ENCODE measurements at places on chromosomes 11 and 22.

DNA sequence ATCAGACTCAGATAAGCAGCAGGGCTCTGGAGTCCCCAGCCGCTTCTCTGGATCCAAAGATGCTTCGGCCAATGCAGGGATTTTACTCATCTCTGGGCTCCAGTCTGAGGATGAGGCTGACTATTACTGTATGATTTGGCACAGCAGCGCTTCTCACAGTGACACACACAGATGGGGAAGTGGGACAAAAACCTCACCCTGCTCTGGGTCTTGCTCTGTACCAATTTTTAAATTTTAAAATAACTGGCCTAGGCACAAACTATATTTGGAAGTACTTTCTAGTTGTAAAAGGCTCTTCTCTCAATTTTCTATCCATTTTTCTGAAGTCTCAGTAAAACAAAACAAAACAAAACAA lies 131.7 kb downstream of the VPREB1 start:
- DNase-seq = no peak

DNA sequence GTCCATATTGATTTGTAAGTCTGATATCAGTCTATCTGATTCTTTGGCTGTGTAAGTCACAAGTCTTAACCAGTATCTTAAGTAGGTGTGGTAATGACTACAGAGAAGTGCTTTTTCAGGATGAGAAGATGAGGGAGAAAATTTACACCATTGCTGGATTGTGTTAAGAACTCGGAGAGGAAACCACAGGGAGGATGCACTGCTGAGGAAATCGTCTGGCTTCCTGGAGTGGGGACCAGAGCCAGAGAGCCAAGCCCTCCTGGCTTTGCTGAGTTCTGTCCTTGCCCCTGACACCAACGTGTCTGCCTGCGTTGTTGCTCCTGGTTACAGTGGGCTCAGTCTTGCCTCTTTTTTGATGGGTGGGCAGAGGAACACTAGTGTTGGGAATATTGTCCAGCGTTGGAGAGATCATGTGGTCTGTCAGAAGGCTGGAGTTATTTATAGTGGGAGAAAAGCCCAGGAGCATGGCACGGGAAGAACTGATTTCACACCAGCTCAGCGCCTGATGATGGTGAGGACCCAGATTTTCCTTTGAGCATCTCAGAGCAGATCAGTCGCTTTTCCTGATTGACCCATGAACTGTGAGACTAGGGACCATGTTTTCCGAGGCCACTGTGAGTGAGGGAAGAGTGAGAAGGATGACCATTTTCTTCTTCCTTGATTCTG lies 29.6 kb downstream of the MARK2 start:
- DNase-seq = no peak

DNA sequence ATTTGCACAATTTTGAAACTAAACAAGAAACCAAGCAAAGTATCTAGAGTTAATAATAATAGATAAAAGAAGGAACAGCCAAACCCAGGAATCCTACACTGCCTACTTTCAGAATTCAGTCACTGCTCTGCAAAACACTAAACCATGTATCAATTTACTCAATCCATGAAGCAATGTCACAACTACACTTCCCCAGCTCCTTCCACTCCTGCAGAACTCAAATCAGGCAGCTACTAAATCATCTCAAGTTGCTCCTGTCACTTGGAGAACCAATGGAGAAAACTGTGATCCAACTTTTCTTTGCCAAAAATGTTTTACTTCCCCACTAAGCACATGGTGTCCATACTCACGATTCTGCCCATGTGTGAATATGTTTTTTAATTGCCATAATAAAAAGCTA lies 24.9 kb upstream of the C11orf58 start:
- no peak for DNase-seq

DNA sequence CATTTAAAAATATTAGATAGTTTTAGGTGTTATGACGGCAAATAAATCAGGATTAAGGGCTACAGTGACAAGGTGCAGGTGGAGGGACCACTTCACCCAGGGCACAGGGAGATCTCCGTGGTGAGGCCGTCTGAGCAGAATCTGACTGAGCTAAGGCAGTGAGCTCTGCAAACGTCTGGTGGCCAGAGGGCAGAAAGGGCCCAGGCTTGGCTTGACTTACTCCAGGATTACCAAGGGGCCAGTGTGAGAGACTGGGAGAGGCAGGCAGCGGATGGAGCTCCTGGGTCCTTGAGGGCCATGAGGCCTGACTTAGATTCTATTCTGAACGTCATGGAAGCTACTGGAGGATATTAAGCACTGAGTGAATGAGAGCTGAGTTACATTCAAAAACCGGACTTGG lies 125.9 kb upstream of the B3GAT1 start:
- DNase-seq = no peak

DNA sequence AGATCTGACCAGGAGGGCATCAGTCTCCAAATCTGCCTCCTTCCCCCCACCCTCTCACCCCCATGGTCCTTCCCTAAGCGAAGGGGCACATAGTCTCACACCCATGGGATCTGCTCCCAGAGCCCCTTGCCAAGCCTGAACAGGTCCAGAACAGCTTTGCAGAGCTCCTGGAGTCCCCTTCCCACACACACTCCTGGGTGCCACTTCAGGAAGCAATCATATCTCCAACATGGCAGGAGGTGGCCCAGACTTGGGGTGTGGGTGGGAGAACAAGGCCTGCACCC lies 63.0 kb downstream of the MICAL3 start:
- no peak for DNase-seq

GRCh38 chr11:7549681-7550080 lies 35.9 kb downstream of the PPFIBP2 start:
- no peak for DNase-seq

DNA sequence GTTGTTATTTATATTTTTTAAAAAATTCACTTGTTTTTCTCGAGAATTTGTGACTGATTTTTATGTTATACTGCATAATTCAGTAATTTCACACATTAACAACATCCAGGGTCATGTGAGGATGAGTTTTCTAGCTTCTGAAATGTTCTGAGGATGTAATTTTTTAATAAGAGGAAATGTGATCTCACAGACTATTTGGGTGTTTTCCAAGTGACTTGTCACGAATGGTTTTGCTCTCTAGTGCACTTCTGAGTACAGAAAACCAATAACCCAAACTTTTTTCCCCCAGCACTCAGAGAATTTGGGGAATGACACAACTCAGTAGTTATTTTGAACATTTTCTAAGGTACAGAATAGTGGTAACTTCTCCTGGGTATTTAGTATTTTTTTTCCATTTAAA lies 821.1 kb upstream of the ARHGAP42 start:
- DNase-seq = no peak

DNA sequence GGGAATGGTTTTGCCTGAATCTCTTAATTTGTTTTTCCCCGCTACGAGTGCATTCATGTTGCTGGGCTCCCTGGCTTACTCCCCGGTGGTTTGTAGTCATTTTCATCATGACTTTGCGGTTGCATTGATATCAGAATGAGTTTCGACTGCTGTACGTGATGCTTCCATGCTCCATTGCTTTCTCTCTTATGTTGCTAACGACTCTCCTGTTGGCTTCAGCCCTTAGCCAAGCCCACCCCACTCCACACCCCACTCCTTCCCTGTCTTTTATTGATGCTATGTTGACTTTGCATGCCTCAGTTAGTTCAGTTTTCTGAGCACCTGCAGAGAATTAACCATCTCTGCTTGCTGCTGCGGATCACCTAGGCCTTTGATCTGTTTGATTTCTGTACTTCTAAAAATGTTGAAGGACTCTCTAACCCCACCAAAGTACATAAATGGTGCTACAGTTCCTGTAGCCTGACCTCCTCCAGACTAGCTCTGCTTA lies 65.3 kb downstream of the ARFGAP2 start:
- no peak for DNase-seq

DNA sequence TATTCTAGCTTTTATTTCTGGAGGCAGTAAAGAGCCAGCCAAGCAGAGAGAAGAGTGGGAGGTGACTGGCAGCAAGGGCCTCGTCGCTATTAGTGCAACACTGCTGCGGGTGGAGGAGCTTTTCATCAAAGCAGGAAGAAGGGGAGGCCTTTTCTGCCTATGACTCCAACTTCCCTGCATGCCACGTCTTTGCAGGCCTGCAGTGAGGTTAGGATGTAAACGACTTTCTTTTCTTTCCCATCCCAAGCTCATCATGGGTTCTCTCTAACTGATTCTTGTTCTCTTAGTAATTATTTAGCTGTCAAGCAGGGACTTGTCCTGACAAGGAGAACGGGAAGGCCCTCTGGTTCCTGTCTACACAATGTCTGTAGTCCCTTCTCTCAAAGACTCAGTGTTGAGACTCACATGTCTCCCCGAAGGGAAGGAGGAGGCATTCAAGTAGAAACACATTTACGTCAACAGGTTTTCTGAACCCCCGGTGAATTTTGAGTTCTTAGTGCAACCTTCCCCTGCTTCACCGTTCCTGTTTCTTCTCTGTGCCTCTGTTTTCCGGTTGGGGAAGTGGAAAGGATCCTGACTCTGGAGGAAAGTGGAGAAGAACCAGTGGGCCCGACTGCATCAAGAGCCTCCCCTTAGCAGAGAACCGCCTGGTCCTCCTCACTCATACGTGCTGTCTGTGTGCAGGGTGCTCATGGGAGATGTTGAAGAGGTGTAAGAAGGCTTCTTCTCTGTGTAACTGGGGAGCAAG lies 56.9 kb downstream of the PACS1 start:
- peak; percentile 61 for DNase-seq

GRCh38 chr11:44316659-44317240 lies 6.8 kb upstream of the ALX4 start:
- no peak for DNase-seq

DNA sequence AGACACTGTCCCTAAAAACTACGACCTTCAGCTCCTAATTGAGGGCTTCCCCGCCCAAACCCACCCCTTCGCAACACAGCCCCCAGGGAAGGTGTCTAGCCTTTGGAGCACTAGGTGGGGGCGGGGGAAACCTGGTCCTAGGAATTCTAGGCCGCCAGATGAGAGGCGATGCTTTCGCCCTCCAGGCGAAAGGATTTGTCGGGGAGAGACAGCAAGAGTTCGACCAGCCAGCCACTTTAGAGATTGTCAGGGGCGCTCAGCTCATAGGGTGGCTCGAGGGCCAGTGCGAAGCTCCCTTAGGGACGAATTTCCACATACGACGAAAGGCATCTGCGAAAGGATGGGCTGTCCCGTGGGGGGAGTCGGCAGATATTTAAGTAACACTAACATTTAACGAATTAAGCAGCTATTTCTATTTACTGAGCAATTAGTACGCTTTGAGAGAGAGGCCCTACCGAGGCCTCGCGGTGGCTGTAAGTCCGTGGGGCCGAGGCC lies 5.3 kb downstream of the CD248 start:
- no peak for DNase-seq

- DNase-seq = peak; percentile 68
These were observed 8.6 kb upstream of the GTSE1 start for GRCh38 chr22:46287873-46288751.

DNA sequence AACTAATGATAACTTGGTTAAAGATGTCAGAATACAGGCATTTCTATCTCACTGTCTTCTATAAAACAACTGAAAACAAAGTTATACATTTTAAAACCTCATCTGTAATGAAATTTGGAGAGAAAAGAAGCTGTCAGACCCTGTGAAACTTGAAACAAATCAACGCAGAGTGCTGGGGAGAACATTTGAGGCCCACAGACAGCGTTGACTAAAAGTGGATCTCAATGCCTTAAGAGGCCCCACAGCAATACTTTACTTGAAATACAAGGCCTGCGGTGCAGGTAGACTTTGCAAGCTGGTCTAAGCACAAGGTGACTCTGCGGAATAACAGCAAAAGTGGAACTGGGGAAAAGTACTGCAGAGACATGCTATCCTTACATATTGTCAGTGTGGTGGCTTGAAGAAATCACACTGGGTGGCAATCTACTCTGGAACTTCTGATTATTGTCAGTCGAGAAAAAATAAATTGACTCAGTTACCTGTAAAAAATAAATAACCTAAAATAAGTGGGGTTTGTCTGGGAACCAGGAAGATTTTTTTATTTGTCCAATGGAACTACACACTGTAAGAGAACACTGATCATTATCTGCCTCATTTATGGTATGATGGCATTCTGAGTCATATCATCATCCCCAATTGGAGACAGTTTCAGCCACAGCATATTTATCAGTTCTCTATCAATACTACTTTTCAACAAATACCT lies 138.9 kb downstream of the LUZP2 start:
- DNase-seq = no peak

DNA sequence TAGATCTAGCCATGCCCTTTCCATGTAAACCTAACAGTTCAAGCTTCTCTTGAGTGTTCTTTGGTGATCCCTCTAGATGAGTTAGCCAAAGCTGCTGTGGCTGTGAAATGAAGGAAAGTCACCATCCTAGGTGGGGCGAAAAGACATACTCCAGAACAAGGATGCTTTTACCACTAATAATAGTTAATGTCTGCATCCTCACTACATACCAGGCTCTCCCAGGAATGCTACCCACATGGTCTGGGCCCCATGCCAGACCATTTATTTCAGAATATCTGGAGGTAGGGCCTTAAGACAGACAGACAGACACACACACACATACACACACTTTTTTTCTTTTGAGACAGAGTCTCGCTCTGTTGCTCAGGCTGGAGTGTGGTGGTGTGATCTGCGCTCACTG lies 14.7 kb downstream of the ABTB2 start:
- DNase-seq = no peak

GRCh38 chr11:116611998-116612620 lies 160.7 kb downstream of the BUD13 start:
- no peak for DNase-seq

DNA sequence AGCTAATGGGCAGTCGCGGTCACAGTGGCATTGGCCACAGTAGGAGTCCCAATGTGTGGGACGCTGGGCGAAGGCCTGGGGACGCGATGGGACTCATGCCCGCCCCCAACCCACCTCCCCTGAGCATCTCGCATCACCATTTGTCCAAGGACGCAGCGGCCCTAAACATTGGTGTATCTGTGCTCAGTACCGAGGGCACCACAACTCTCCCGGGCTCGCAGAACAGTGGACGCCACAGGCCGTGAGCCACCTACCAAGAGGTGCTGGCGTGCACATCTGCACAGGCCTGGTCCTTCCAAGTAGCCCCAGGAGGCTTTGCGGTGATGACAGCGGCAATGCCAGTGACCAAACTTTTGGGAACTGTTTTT lies 27.3 kb downstream of the RRP7A start:
- DNase-seq = no peak

DNA sequence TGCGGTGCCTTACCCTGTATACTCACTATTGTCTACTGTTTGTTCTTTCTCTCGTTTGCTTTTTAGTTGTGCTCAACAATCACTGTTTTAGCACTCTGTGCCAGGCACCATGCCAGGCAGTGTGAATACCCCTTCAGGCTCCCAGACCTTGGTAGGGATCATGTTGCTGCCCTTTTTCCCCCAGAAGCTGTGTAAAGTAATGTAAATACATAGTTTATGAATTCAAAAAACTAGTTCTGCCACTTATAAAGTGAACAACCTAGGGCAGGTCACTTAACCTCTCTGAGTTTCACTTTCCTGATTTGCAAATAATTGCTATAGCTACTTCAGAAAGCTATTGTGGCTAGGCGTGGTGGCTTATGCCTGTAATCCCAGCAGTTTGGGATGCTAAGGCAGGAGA lies 81.0 kb upstream of the CTSC start:
- DNase-seq = no peak

GRCh38 chr11:111046291-111046690 lies 199.2 kb upstream of the POU2AF2 start:
- no peak for DNase-seq

DNA sequence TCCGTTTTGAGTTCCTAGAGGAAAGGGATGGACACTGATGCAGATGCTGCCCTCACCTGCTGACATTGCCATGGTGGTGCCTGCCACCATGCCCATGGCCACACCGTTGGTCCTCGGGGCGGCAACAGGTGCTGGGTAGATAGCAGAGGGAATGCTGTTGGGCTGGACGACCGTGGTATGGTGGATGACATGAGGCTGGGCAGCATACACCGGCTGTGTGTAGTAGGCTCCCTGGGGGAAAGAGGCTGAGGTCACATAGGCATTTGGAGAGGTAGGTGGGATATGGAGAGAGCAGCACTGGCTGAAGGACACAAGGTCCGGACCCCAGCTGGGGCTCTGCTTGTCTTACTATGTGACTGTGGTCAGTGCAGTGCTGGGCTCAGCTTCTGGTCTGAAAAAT lies 33.2 kb downstream of the RELT start:
- no peak for DNase-seq

All from CD4-positive, alpha-beta T cell treated with Interleukin-15 for 1 hour (primary cell).